MV-4-11 (cell line): ENCODE measurements at places on chromosomes 5 and 9.

DNA sequence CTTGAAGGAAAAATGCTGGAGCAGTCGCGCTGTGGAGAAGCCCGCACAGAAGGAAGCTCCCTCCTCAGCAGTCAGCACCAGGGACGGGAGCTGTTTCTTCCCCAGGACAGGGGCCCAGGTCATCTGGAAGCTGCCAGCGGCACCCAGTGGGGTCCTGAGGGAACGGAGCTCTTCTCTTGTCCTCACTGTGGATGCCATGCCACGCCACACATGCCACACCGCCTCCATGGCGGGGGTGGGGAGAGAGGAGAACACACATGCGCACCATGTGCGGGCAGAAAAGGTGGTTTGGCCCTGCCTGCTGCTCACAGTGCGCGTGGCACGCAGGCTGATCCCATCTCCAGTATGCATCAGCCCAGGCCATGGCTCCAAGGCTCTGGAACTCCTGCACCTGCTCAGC is 41.7 kb upstream of the ZNF354B start:
- DNase-seq = no peak

DNA sequence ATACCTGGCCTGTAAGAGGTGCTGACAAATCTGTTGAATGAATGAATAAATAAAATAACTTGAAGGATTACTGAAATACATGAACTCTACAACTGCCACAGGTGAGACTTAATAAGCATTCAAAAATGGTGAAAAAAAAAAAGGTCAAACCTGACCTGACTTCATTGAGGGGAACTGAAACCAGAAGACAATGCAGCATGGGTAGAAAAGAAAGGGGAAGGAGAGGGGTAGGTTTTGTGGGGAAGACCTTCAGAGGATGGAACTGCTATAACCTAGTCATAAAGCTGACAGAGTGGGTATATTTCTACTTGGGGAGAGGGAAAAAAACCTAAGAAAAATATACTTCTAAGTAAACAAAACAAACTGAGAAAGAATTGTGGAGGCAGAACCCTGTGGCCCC is 56.6 kb downstream of the RASEF start:
- DNase-seq = peak; percentile 77

DNA sequence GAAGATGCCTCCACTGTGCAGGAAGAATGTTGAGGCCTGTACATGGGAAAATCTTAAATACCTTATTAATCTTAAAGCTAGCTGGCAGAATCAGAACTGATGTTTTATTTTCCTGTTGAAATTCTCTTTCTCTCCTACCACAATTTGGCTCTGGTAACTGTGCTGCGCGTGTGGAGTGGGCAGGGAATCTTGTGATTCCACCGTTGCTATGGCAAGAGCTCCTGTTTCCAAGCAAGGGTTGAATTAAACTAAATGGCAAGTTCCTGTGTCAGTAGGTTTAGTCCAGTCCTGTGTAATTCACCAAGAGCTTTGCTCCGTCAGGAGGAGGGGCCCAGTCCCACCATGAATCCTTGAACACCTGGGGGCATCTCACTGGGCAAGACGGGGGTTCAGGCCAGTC is 36.4 kb downstream of the NXNL2 start:
- DNase-seq = no peak

- DNase-seq = no peak
Measured at GRCh38 chr9:17623965-17624364, 45.1 kb downstream of the SH3GL2 start.

GRCh38 chr9:125993466-125993865 is 246.3 kb downstream of the PBX3 start:
- no peak for DNase-seq

DNA sequence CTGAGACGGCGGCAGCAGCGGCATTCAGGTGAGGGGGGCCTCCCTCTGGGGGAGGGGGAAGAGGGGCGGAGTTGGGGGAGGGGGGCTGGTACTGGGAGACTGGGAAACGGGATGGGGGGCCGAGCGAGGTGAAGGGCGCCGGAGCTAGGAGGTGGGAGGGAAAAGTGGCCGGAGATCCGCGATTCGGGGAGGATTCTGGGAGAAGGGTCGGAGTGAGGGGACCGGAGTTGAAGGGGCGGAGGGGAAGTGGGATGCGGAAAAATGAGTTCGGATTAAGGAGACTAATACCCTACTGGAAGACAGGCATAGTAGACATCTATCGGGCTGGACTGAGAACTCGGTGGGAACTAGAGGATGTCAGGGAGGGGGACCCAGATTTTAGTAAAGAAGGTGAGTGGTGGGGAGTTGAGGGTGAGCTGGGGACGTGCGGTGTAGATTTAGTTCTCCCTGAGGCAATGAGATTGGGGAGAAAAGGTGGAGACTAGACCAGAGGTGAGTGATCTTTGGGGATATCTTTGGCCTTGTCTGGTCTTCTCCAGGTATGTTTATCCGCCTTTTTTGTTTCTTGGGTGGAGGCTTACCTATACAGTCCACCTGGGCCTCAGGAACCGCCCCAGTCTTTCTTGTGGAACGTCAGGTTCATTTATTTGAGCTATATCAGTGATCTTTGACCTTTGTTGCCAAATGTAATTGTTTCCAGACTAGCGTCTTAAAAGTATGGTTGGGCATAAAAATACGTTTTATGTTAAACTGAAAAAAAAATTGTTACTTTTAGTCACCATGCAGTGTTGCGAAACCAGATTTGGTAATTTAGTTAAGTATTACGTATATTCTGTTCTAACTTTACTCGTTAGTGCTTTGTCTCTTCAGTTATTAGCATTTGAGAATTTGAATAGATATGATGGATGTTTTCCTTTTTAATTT is 632 bp downstream of the UBAP1 start:
- DNase-seq = peak; percentile 79

DNA sequence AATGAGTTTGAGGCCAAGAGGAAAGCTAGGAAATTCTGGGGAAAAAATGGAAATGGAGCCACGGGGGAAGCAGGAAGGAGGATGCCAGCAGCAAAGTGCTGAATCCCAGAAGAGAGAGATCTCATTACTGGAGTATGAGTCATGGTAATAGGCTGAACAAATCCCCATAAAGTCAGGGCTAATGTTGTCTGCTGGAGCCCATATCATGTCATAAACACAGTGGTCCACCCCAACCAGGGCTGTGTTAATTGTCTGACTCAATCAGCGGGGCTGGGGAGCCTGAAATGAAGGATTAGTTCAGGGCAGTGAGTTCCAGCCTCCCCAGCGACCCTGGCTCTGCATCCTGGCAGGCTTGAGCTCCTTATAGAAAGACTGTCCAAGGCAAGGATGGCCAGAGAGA is 68.8 kb downstream of the TLR4 start:
- DNase-seq = peak; percentile 14

DNA sequence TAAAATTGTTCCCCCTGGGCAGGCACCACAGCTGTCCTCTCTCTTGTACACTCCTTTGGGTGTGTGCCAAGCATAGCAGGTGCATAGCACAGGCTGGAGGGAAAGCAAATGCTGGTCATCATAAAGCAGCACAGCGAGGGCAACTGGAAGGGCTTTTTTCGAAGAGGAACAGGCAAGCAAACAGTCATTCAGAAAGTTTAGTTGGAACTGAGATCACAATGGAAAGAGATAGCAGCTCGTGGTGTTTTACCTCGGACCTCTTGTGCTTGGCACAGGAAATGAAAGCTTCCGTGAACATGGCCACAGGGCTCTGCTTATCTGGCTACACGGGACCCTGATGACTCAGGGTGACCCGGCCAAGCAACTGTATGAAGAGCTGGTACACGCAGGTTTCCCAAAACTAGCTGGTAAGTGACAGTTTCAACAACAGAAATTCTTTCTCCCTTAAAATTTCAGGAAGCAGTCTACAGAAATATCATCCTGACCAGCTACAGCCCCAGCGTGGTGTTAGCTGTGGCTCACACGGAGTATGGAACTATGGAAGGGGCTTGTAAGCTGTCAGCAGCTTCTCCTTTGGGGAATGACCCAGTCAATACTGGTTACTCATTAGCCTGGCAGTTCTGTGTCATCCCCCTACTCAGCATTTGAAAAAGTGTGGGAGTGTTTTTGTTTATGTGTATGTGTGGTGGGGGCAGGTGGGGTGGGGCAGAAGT is 48.1 kb downstream of the POC5 start:
- DNase-seq = peak; percentile 80

- DNase-seq = no peak
Measured at GRCh38 chr5:8332666-8333445, 463.9 kb downstream of the MTRR start.

DNA sequence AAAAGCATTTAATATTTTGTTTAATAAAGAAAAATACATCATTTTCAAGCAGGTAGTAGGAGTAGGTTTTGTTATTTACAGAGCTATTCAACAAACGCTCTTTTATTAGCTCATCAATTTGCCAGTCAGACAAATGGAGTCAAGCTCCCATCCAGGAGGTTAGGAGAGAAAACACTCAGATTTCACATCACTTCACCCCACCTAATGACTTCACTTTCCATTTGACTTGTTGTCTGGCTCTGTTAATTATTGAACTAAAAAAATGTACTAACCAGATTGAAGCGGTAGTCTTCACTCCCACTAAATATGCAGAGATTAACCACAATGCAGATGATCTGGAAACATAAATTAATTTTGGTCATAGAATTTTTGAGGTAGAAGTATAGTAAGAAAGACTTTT is 193.6 kb upstream of the VCAN start:
- no peak for DNase-seq

- DNase-seq = peak; percentile 47
Measured at GRCh38 chr9:81224166-81225081, 464.9 kb downstream of the TLE1 start.

GRCh38 chr9:136607334-136607919 is 55.3 kb upstream of the EGFL7 start:
- DNase-seq = no peak

- DNase-seq = peak; percentile 28
Measured at GRCh38 chr5:135887447-135887864, 8.2 kb downstream of the IL9 start.

DNA sequence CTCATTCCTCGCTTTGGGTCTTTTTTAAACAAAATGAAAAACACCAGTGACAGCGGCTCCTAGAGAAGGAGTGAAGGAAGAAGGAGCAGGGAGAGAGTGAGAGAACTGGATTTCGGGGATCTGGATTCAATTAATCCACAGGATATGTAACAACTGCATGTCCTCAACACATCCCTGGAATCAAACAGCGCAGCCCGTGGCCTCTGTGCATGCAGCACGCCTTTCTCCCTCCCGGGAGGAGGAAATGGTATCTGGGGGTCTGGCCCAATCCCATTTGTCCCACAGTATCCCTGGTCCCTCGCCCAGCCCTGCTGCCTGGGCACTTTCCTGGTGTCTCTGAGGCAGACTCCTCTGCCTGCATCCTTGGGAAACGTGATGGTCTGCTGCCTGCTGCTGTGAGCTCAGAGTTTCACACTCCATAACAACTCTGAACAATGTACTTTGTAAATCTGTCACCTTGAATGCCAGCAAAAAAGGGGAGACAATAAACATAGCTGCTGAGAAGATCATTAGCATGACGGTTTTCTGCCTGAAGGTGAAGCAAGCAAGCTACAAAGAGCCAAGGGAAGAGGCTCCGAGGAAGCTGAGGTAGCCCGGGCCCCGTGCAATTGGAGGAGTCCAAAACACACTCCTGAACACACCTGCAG is 56.1 kb downstream of the PTCH1 start:
- DNase-seq = no peak

- DNase-seq = no peak
Measured at GRCh38 chr5:52786391-52786790, 1.3 kb upstream of the ITGA1 start.

- no peak for DNase-seq
Measured at GRCh38 chr9:93896496-93897033, 58.6 kb downstream of the BARX1 start.

DNA sequence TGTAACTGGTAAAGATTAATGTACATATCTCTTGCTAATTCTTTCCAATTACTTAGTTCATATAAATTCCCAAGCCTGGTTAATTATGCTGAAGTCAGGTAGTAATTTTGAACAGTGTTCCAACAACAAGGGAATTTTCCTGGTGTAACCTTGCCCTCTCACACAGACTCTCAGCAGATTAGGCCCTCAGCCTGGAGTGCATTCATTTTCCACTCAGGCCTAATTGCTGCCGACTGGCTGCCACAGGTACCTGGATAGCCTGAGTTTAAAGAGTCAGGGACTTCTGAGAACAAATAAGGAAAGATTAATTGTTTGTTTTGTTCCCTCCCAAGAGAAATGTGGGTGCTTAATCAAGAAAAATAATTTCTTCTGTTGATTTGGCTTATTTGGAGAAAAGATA is 71.4 kb downstream of the PPIC start:
- DNase-seq = no peak

- DNase-seq = no peak
Measured at GRCh38 chr5:143130613-143131305, 272.7 kb downstream of the NR3C1 start.

DNA sequence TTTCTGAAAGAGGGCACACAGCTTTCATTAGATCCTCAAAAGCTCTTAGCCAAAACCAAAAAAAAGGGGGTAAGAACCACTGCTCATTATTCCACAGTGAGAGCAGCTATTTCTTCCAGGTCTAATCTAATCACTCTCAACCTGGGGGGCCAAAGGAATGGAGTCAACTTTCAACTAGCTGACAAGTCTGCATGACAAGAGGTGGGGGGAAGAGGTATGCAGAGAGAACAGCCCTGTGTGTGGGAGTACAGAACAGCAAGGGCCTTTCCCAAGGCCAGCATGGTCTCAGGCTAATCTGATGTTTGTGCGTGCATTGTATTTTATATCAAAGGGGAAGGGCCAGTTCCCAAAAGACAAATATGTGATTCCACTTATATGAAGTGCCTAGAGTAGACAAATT is 36.9 kb upstream of the PIP5K1B start:
- no peak for DNase-seq

GRCh38 chr9:129714511-129715061 is 38.3 kb downstream of the PTGES start:
- DNase-seq = peak; percentile 32

DNA sequence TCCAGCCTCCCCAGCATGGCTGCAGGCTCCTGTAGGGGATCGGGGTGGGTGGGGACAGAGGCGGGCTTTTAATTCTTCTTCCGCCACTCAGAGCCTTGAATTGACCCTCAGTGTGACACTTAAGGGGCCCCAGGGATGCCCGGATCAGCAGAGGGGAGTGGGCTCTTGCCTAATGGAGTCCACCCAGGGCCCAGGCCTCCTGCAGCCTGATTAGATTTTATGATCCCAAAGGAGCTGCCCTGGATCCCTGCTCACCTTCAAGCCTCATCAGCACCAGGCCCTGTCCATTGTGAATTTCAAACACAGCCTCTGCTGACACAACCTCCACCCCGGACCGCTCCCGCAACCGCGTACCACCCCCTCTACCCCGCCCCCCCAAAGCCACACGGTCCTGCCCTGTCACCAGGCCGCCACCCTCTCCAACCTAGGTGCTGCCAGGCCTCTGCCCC is 214.1 kb upstream of the IER5L start:
- no peak for DNase-seq

GRCh38 chr5:102090770-102091169 is 205.3 kb downstream of the SLCO4C1 start:
- DNase-seq = peak; percentile 12

- DNase-seq = peak; percentile 18
Measured at GRCh38 chr5:80346055-80346454, 26.3 kb downstream of the SPZ1 start.

- DNase-seq = no peak
Measured at GRCh38 chr9:128992995-128993394, 35.1 kb downstream of the SH3GLB2 start.

DNA sequence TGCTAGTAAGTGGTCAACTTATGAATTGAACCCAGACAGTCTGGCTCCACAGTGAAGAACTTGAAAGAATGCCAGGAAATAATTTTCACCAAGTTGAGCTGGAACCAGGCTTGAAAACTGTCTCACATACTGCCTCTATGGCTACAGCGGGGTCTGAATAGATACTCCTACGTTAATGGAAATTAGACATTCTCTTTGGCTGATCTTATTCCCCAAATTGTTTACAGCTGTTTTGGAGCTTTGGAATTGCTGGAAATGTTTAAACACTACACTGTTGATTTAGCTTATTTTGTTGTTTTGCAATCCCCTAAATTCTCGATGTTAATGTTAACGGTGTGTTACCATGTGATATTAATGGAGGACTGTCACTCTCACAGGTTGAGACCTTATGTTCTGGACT is 146.4 kb downstream of the FBXL7 start:
- DNase-seq = no peak
